ENCODE measurements at places on chromosomes 3 and 15.

GRCh38 chr15:46815240-46815639, 902.1 kb upstream of the SEMA6D start:
- H3K27ac ChIP-seq = no peak overlapping the region
- no peak overlapping the region for H3K4me3 ChIP-seq
- no peaks in the 10 kb centered on the region for H3K27me3 ChIP-seq
- no peak for DNase-seq

- no peak for DNase-seq
- no peaks in the 10 kb centered on the region for H3K4me1 ChIP-seq
- H3K36me3 ChIP-seq = no peaks in the 10 kb centered on the region
- H3K27me3 ChIP-seq = no peaks in the 10 kb centered on the region
Observed at GRCh38 chr3:55453886-55454496, 33.1 kb downstream of the WNT5A start.

GRCh38 chr15:47039225-47039624, 678.1 kb upstream of the SEMA6D start:
- no peak overlapping the region for H3K27ac ChIP-seq
- no peak for DNase-seq
- H3K27me3 ChIP-seq = no peaks in the 10 kb centered on the region
- no peak overlapping the region for H3K4me3 ChIP-seq
- H3K4me1 ChIP-seq = no peaks in the 10 kb centered on the region

DNA sequence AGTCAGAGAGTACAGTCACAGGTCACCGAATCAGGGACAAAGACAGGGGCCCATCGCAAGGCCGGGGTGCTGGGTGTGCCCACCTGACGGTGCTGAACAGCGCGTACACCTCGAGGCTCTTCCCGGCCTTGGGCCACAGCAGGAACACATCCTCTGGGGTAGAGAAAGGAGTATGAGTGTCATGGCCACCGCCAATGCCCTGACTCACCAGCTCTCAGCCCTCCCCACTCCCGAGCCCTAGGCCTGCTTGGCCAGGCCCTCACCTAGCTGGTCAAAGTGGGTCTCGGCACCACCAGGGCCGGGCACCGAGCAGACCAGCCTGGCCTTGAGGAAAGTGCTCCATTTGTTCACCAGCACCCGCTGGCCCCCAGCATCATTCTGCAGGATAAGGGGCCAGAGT, 4.2 kb downstream of the SEMA3G start:
- no peak overlapping the region for H3K27ac ChIP-seq
- no peaks in the 10 kb centered on the region for H3K36me3 ChIP-seq
- no peak overlapping the region for H3K4me3 ChIP-seq
- H3K4me1 ChIP-seq = no peaks in the 10 kb centered on the region
- H3K27me3 ChIP-seq = no peaks in the 10 kb centered on the region

DNA sequence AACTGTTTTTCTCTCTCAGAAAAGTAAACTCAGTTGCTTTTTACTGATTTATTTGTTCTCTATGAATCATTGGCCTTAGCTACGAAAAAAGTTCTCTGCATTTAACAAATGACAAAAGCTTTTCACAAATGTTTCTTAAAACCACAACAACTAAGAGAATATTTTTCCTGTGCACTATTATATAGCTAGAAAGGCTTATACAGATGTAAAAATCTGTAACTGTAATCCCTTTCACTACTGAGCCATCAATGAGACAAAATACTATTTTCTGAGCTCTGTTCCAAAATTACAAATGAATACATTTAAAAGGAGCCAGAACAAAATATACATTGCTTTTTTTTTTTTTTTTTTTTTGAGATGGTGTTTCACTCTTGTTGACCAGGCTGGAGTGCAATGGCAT, 45.6 kb upstream of the PYGO1 start:
- H3K4me1 ChIP-seq = no peaks in the 10 kb centered on the region
- no peaks in the 10 kb centered on the region for H3K36me3 ChIP-seq
- no peak overlapping the region for H3K4me3 ChIP-seq
- H3K27me3 ChIP-seq = no peaks in the 10 kb centered on the region

DNA sequence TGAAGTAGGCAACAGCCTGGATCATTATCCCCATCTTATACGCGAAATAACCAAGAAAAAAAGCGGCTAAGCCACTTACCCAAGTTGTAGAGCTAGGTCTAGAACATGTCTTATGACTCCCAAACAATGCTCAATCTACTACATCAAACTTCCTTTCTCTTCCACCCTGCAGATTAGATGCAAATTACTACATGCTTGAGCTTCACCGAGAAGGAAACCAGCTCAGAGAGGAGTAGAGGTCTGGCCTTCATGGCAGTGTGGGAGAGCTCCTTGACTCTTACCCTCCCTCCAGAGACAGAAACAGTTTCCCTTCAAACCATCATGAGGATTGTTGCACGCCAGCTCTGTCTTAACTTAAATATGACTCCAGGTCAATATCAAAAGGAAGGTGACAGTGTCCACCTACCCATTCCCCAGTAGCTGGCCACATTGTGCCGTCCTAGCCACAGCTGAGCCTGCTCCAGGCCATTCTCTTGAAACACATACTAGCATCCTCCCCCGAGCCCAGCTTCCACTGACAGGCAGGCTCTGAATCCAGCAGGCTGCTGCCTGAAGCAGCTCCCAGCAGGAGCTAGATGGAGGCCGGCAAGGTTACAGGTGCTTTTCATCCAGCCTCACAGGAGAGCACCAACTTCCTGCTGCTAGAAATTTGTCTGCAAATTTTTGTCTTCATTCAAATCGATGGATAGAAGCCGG, 56.8 kb downstream of the CPN2 start:
- no peak overlapping the region for H3K4me3 ChIP-seq
- DNase-seq = no peak

- no peak for DNase-seq
- H3K27me3 ChIP-seq = no peaks in the 10 kb centered on the region
- H3K27ac ChIP-seq = no peak overlapping the region
- no peaks in the 10 kb centered on the region for H3K36me3 ChIP-seq
Observed at GRCh38 chr3:58383476-58383875, 50.2 kb downstream of the PDHB start.
